ENCODE measurements at places on chromosomes 12 and 14. TPM values are rescaled to one million over a fixed set of nuclear protein-coding genes. Genes with fewer than 3 reads are reported as not detected.

The NYNRIN gene
- polyA plus RNA-seq: not detected

The LGALS3 gene
- 78.0 TPM for polyA plus RNA-seq

The OAS2 gene
- polyA plus RNA-seq: 50.9 TPM

The PLCZ1 gene
- polyA plus RNA-seq: not detected

The AKAP6 gene
- polyA plus RNA-seq: 0.49 TPM

The RNASE4 gene
- 2.3 TPM for polyA plus RNA-seq

The TMEM132C gene
- polyA plus RNA-seq: not detected

The MEG3 gene
- polyA plus RNA-seq: not detected

The TCHP gene
- 18.6 TPM for polyA plus RNA-seq

The LRP10 gene
- 105 TPM for polyA plus RNA-seq

The SELPLG gene
- polyA plus RNA-seq: 760 TPM

The SLC5A8 gene
- polyA plus RNA-seq: not detected

The GPR33 gene
- polyA plus RNA-seq: not detected

The JPH4 gene
- not detected for polyA plus RNA-seq

The CLEC2B gene
- polyA plus RNA-seq: 72.9 TPM

The OVCH1 gene
- polyA plus RNA-seq: not detected

The PTPRO gene
- polyA plus RNA-seq: 0.47 TPM

The RFC5 gene
- polyA plus RNA-seq: 14.0 TPM

The ATXN3 gene
- 20.5 TPM for polyA plus RNA-seq

The LIN52 gene
- 13.9 TPM for polyA plus RNA-seq

The ZBTB25 gene
- 34.9 TPM for polyA plus RNA-seq

The OAS1 gene
- polyA plus RNA-seq: 38.5 TPM

The KCNH3 gene
- polyA plus RNA-seq: 1.4 TPM

The SLC6A15 gene
- not detected for polyA plus RNA-seq

The TUNAR gene
- polyA plus RNA-seq: not detected

The PPP4R4 gene
- polyA plus RNA-seq: 0.17 TPM

The CEBPE gene
- not detected for polyA plus RNA-seq

The NFE2 gene
- not detected for polyA plus RNA-seq

The GPD1 gene
- not detected for polyA plus RNA-seq

The IRF2BPL gene
- polyA plus RNA-seq: 3.7 TPM

The PROX2 gene
- polyA plus RNA-seq: not detected

The EVL gene
- polyA plus RNA-seq: 129 TPM

The CLEC2A gene
- polyA plus RNA-seq: not detected

The GPX2 gene
- not detected for polyA plus RNA-seq

The KCNA1 gene
- not detected for polyA plus RNA-seq

The TCTN2 gene
- 1.5 TPM for polyA plus RNA-seq

The PLXNC1 gene
- polyA plus RNA-seq: 8.1 TPM

The CPNE6 gene
- polyA plus RNA-seq: not detected

The STAT2 gene
- 65.0 TPM for polyA plus RNA-seq

The ERBB3 gene
- polyA plus RNA-seq: 0.63 TPM

The FAR2 gene
- 4.0 TPM for polyA plus RNA-seq

The STON2 gene
- not detected for polyA plus RNA-seq

The HPD gene
- not detected for polyA plus RNA-seq

The CD163 gene
- not detected for polyA plus RNA-seq

The NPAS3 gene
- polyA plus RNA-seq: not detected

The CMTM5 gene
- polyA plus RNA-seq: not detected

The CAPZA3 gene
- not detected for polyA plus RNA-seq

The PTHLH gene
- not detected for polyA plus RNA-seq

The EIF2S3B gene
- polyA plus RNA-seq: 0.58 TPM

The SPTB gene
- 0.09 TPM for polyA plus RNA-seq

The GPR132 gene
- 34.9 TPM for polyA plus RNA-seq

The TDRD9 gene
- 1.3 TPM for polyA plus RNA-seq
